ENCODE measurements at places on chromosomes 7 and 10.
A peak's percentile ranks its signal among the peaks of the same experiment; 100 is the strongest.

GRCh38 chr10:131452926-131453720 is 141.6 kb upstream of the TCERG1L start:
- peaks cover 35% of the 10 kb centered on the region for H3K27me3 ChIP-seq
- DNase-seq, result peak; percentile 78
- H3K36me3 ChIP-seq, result no peaks in the 10 kb centered on the region
- peak overlapping the region; percentile 26 for H3K4me3 ChIP-seq
- no peaks in the 10 kb centered on the region for H3K4me1 ChIP-seq

DNA sequence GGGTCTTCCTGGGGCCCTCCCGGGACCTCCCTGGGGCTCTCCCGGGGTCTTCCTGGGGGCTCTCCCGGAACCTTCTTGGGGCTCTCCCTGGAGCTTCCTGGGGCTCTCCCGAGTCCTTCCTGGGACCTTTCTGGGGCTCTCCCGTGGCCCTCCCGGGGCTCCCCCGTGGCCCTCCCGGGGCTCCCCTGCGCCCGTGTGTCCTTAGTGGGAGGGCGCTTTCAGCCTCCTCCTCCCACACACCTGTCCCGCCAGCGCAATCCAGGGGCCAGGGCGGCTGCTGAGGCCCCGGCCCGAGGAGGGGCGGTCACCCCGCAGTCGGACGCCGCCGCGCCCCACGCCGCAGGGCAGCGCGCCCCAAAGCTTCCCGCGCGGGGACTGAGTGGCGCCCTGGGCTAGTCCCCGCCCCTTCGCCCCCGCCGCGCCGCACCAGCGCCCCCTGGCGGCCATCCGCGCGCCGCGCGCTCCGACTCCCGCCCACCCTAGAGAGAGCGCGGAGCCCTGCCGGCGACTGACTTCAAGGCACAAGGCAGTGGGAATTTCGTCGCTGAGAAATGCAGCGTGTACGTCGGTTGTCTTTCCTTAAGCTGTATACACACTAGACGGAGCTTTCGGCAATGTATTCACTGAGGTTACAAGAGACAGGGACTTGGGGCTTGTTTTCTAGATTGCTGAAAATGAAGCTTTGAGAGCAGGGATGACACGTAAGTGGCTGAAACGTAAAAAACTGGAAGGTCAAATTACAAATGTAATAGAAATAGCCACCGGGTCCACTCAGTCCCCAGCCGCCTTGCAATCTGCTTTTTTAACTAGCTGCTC is 47.1 kb downstream of the INSIG1 start:
- peak overlapping the region; percentile 39 for H3K4me3 ChIP-seq
- H3K27me3 ChIP-seq, result peaks cover 20% of the 10 kb centered on the region
- peak; percentile 89 for DNase-seq
- peaks cover 18% of the 10 kb centered on the region for H3K4me1 ChIP-seq
- no peaks in the 10 kb centered on the region for H3K36me3 ChIP-seq
- no peak overlapping the region for H3K27ac ChIP-seq

DNA sequence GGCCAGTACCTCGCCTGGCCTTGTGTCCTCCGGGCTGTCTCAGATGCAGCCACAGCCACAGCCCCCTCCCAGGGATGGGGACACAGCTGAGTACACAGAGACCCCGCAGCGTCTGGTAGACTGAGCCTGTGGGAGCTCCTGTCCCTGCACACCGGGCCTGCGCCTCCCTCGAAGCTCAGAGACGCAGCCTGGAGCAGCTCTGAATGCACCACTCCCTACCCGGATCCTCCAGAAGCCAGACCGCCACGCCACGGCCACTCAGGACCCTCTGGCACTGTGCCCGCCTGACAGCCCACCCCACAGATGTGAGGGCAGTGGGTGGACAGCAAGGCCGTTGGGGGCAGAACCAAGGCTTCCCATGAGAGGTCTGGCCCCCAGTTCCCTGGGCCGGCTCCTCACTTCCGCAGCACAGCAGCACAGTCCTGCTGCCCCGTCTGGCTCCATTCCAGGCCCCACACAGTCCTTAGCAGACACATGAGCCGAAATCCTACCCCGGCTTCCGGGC is 40.8 kb downstream of the PAPOLB start:
- no peak for DNase-seq
- H3K27ac ChIP-seq, result no peak overlapping the region
- H3K27me3 ChIP-seq, result peaks cover 6% of the 10 kb centered on the region
- no peaks in the 10 kb centered on the region for H3K36me3 ChIP-seq

DNA sequence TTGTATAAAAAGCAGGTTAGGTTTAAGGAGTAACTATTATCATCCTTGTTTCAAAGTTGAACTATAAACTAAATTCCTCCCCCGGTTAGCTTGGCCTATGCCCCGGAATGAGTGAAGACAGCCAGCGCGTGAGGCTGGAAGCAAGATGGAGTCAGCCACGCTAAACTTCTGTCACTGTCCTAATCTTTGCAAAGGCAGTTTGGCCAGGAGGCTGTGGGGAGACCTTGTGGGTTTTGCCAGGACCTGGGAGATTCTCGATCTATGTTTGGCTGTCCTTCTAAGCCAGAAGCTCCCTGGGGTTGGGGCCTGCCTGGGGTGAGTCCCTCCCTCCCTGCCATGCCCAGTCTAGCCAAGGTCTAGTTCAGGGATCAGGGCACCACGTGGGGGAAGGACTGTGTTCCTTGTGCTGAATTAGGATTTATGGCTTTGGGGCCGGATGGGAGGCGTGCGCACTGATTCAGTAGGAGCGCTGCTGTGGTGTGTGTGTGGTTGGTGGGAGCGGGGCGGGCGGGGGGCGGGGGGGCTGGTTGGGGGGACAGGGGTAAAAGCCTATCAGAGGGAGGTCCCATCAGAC is 871 bp upstream of the GTF2IRD1 start:
- peak overlapping the region; percentile 80 for H3K27ac ChIP-seq
- no peaks in the 10 kb centered on the region for H3K36me3 ChIP-seq
- DNase-seq, result no peak
- H3K4me1 ChIP-seq, result peaks cover 33% of the 10 kb centered on the region
- H3K4me3 ChIP-seq, result peak overlapping the region; percentile 83

DNA sequence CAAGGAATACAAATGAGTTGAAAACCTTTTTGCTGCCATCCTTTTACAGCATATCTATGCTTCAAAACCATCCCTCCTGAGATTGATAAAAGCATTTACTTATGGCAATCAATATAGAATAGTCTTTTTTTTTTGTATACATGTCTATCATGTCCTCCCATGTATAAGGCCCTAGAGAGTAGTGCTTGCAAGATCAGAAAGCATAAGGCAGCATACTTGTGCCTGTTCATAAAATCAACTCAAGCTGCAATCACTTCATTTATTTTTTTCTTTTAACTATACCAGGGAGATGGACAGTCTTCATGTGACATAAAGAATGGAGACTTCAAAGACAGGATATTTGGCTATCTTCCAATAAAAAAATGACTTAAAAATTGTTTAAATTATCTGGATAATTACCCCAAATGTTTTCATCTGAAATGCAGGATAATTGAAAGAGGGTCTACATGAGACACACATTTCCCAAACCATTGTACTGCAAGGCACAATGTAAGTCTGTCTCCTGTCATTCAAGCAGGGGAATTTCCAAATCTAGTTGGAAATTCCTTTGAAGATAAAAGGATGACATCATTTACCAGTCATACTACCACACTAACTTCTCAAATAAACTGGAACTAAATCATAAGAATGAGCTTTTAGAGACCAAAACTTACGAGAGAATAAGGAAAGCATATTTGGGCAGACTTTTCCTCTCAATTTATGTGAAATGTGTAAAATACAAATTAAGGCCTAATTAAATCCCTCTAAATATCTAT is 22.5 kb downstream of the LRRN3 start:
- no peak overlapping the region for H3K4me3 ChIP-seq
- H3K27me3 ChIP-seq, result no peaks in the 10 kb centered on the region
- no peaks in the 10 kb centered on the region for H3K36me3 ChIP-seq
- no peak overlapping the region for H3K27ac ChIP-seq
- no peaks in the 10 kb centered on the region for H3K4me1 ChIP-seq

DNA sequence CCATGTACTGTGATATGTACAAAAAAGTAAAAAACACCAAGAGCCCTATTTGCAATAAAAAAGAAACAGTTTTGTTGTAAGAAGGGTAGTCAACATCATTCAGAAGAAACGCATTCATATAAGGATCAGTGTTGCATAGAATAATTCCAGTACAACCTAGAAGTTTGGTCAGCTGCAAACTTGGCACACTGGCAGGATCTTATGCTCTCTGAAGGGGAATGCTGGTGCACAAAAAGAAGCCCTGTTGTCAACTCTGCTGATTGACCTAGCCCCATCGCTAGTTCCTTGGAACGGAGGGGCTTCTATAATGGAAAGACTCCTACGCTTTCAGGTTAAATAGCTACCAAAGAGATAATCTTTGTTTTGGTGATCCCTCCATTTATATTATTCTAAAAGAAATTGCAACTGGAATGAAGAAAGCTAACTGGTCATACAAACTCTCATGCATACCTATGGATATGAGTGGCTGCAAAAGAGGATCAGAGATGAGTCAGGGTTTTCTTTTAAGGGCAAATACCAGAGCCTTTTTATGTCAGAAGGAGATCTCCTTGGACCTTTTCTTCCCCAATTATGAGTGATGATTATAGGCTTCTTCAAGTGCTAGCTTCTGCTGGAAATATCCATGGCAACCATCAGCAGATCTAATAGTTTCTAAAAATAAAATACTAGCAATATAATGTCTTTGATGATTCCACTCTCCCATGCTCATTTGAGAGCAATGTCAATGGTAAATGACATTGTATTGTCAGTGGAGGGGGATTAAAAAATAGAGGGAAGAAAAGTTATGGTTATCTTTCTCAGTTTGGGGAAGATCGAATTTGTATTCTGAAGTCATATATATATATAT is 312.4 kb upstream of the CACNA2D1 start:
- no peaks in the 10 kb centered on the region for H3K4me1 ChIP-seq
- H3K36me3 ChIP-seq, result no peaks in the 10 kb centered on the region
- no peak overlapping the region for H3K4me3 ChIP-seq
- DNase-seq, result no peak
- H3K27me3 ChIP-seq, result no peaks in the 10 kb centered on the region
- no peak overlapping the region for H3K27ac ChIP-seq

All from suprapubic skin (tissue), 4 donors.